ENCODE measurements at places on chromosomes 13 and 19. TPM values are rescaled to one million over a fixed set of nuclear protein-coding genes. Genes with fewer than 3 reads are reported as not detected.

WDR87 gene
- not detected for total RNA-seq

TYROBP gene
- total RNA-seq: 7.2 TPM

NBEA gene
- 4.9 TPM for total RNA-seq

TMIGD2 gene
- total RNA-seq: not detected

U2AF2 gene
- 38.1 TPM for total RNA-seq

KLHL1 gene
- not detected for total RNA-seq

DNA sequence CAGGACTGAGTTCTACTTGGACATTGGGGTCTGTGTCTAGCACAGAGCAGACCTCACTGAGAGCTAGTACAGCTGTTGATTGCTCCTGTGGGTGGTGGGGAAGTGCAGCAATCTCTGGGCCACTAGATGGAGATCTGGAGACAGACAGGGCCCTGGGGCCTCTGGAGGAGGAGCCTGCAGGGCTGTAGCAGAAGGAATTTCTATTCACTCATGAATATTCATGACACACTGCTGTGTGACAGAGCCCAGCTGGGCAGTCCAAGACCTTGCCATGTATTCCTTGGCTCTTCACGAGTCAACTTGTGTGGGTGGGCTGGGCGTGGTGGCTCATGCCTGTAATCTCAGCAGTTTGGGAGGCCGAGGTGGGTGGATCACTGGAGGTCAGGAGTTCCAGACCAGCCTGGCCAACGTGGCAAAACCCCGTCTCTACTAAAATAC is 37.5 kb downstream of the SUGP2 start:
- DNase-seq: no peak

DNA sequence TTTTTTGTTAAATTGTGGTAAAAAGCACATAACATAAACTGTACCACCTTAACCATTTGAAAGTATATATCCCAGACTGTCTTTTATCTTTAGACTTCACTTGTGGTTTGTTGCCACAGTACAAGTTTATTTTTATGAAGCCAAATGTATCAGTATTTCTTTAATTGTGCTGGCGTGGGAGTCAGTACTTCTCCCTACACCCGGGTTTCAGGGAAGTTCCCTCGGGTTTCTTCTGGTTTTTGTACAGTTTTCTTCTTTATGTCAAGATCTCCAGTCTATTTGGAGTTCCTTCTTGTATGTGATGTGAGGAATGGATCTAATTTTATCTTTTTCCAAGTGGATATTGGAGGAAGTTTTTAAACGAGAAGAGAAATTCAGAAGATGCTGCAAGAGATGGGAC is 20.5 kb downstream of the CCDC8 start:
- no peak for DNase-seq

DNA sequence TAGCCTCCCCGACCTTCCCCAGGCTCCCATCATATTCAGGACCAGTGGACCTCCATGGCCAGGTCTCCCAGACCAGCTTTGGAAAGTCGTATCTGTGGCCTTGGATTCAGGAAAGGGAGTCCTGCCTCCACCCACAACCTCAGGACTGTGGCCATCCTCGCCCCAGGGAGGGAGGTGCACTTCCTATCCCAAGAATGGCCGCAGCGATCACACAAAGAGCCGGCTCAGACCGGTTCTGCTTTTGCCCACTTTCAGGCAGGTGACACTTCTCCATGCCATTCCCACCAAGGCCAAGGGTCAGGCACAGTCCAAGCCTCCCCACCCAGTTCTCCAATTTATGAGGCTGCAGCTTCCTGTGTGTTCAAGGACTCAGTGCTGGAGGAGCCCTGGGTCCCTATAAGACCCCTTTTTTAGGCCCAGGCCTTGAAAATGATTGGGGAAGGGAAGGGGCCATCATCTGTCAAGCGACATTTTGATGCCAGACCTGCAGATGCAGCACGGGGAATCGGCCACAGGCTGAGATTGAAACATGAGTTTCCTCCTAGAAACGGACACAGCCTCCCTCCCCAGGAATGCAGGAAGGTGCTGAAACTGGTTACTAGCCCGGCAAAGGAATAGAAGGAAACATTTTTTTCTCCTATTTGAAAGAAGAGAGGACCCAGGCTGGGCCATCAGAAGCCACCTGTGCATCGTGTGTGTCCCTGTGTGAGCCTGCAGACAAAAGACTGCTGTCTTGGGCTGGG is 65.6 kb upstream of the USE1 start:
- DNase-seq: no peak

- DNase-seq: no peak
Measured at GRCh38 chr19:45497791-45498190, 452 bp upstream of the PPM1N start.

- DNase-seq: no peak
Measured at GRCh38 chr13:32822771-32823170, 193.5 kb upstream of the KL start.

- DNase-seq: no peak
Measured at GRCh38 chr13:29165840-29166239, 345.7 kb downstream of the MTUS2 start.

GRCh38 chr13:113764793-113765563 is 6.0 kb downstream of the TMEM255B start:
- no peak for DNase-seq

- DNase-seq: peak; percentile 76
Measured at GRCh38 chr19:1151917-1152587, 22.0 kb downstream of the SBNO2 start.

- no peak for DNase-seq
Measured at GRCh38 chr19:10189616-10190015, 5.1 kb downstream of the DNMT1 start.

- no peak for DNase-seq
Measured at GRCh38 chr19:14114854-14115253, 2.7 kb downstream of the PRKACA start.

DNA sequence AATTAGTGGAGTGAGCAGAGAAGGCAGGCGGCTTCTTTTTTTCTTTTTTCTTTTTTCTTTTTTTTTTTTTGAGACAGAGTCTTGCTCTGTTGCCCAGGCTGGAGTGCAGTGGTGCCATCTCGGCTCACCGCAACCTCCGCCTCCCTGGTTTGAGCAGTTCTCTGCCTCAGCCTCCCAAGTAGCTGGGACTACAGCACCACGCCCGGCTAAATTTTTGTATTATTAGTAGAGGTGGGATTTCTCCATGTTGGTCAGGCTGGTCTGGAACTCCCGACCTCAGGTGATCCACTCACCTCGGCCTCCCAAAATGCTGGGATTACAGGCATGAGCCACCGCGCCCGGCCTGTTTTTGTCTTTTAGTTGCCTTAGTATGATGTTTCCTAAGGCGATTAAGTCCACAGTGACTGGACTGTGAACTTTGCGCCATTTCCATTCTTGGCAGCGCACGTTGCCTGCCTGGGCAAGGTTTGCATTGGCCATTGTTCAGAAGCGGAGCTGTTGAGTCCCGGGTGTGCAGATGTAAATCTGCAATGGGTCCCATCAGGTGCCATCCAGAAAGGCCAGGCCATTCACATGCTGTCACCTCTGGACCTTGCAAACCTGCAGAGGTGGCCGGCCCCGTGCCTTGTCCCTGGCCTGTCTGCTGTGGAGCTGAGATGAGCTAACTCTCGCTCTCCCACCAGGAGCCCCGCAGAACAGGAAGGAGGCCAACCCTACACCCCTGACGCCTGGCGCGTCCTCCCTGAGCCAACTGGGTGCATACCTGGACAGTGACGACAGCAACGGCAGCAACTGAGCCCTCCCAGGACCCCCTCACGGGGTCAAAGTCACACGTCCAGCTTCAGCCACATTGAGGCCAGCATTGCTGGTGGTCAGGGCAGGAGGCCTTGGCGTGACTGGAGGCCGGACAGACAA is 10.9 kb upstream of the SHD start:
- no peak for DNase-seq

DNA sequence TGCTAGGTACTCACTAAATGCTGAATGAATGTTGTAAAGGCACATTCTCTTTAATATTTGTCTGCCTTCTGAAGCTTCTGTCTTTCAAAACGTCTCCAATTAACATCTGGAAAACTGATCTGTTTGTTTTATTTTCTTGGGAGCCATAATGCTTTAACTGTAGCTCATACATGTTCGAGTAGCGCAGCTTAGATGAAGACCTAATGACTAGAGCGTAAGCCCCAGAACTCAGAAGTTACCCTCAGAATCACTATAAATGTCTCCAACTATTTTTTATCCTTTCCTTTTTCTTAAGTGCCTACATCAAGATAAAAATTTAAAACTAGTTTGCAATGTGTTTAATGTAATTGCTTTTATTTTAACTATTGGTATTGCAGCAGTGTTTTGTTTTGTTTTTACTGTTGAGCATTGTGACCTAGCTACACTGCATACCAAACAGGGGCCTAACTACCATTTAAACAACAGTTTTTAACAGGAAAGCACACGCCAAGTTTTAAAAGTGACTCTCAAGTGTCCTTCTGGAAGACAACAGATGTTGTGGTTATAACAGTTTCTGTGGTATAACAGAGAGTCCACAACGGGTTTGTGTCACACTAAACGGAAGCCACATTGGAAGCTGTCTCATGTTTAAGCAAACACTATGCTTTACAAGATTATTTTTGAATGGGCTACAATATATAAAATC is 42.0 kb downstream of the MRPL57 start:
- DNase-seq: no peak

DNA sequence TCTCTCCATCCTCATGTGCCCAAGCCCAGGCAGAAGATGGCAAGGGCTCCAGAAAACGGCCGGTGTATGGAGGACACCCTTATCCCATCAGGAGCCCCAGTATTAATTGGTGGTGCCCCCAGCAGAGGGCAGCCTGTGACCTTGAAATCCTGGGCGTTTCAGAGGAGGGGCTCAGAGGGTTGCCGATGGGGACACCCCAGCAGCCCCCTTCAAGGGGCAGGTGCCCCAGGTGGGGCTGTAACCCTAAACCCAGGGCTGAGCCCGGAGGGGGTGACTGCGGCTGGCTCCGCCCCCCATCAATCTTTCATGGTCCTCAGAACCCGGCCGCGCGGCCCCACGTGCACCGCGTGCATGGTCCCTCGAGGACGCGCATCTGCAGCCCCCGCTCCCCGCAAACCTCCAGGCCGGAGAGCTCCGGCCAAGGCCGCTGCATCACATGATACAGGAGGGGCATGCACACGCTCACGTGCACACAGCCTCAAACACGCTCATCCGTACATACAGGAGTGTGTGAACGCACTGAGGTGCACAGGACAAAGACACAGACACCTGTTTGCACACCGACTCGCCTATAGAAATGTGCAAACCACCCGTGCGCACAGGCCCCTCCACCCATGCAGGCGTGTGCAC is 949 bp downstream of the RAB3A start:
- no peak for DNase-seq

- DNase-seq: no peak
Measured at GRCh38 chr19:31356587-31357314, 7.5 kb upstream of the TSHZ3 start.

GRCh38 chr19:43439032-43439708 is 24.5 kb downstream of the TEX101 start:
- no peak for DNase-seq

Data from gastrocnemius medialis (tissue), 4 donors.